ENCODE measurements at places on chromosomes 5 and 9. TPM values are rescaled to one million over a fixed set of nuclear protein-coding genes. Genes with fewer than 3 reads are reported as not detected.

SMIM33 gene
- polyA plus RNA-seq: not detected

IGIP gene
- 0.89 TPM for polyA plus RNA-seq

NTRK2 gene
- 3.4 TPM for polyA plus RNA-seq

ST8SIA4 gene
- polyA plus RNA-seq: 3.1 TPM

AQP7 gene
- 11.6 TPM for polyA plus RNA-seq

PCDHGA7 gene
- not detected for polyA plus RNA-seq
